ENCODE measurements at places on chromosomes 16 and 17.
A peak's percentile ranks its signal among the peaks of the same experiment; 100 is the strongest.

GRCh38 chr17:9403257-9403656, 172.4 kb downstream of the STX8 start:
- peak; percentile 18 for DNase-seq

- DNase-seq = no peak
Measured at GRCh38 chr16:11481987-11482386, 104.7 kb downstream of the LITAF start.

GRCh38 chr17:69287168-69287567, 39.8 kb downstream of the ABCA5 start:
- DNase-seq = no peak

DNA sequence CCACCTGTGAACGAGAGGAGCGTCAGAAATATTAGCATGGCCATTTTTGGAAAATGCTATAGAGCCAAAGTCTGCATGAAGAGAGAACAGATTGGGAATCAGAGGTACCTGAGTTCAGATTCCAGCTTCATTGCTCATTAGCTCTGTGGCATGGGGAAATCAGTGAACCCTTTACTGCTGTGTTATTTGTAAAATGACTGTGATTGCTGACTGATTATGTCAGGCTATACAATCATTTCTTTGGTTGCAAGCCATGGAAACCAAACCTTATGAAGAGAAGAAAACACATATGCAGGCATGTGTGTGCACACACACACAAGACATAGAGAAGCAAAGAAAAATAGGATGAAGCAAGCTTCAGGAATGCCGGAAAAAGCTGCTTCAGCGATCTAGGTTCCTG, 101.4 kb upstream of the HSBP1 start:
- DNase-seq = no peak

- peak; percentile 57 for DNase-seq
Measured at GRCh38 chr17:56679115-56679776, 85.7 kb downstream of the NOG start.

- DNase-seq = no peak
Measured at GRCh38 chr17:47297661-47298400, 25.9 kb upstream of the EFCAB13 start.

GRCh38 chr17:79042421-79043190, 18.6 kb downstream of the C1QTNF1 start:
- peak; percentile 76 for DNase-seq

GRCh38 chr16:85989863-85990643, 91.1 kb downstream of the IRF8 start:
- no peak for DNase-seq

GRCh38 chr17:82913304-82914043, 73.7 kb upstream of the ZNF750 start:
- peak; percentile 37 for DNase-seq

DNA sequence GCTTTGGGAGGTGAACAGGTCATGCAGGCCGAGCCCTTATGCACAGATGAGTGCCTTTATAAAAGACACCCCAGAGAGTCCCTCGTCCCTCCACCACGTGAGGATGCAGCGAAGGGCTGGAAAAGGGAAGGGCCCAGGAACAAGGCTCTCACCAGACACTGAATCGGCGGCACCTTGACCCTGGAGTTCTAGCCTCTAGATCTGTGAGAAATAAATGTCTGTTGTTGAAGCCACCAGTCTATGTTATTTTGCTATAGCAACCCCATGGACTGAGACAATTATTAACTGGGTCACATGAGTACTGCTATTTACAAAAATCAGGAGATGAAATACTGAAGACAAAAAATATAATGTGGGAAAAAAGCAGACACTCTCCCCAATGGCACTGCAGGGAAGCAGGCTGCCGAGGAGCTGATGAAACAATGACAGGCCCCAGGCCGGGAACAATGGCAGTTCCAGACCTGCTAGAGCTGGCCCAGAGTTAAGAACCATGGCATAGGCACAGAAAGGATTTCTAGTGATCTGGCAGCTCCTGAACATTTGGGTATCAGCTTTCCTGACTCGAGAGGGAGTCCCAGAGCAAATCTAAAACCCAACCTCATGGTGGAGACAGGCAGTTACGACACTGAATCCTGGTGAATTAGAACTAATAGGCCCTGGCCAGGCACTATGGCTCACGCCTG, 17.8 kb upstream of the GGA2 start:
- DNase-seq = no peak

- DNase-seq = peak; percentile 7
Measured at GRCh38 chr16:29192329-29193247, 207.7 kb downstream of the LAT start.

DNA sequence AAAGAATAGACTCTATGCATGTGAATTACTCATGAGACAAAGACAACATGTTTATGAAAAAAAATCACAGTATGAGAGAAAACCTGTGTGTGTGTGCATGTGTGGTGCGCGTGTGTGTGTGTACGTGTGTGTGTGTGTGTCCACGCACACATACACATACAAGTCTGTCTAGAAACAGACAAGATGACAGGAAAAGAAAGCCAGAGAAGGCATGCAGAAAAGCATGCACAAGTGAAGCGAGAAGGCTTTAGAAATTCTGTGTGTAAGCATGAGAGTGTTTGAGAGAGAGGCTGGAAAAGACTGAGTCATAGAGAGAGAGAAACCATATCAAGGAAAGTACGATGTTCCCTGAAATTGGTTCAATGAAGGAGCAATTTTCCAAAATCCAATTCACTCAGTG, 566.4 kb upstream of the C16orf82 start:
- DNase-seq = no peak

DNA sequence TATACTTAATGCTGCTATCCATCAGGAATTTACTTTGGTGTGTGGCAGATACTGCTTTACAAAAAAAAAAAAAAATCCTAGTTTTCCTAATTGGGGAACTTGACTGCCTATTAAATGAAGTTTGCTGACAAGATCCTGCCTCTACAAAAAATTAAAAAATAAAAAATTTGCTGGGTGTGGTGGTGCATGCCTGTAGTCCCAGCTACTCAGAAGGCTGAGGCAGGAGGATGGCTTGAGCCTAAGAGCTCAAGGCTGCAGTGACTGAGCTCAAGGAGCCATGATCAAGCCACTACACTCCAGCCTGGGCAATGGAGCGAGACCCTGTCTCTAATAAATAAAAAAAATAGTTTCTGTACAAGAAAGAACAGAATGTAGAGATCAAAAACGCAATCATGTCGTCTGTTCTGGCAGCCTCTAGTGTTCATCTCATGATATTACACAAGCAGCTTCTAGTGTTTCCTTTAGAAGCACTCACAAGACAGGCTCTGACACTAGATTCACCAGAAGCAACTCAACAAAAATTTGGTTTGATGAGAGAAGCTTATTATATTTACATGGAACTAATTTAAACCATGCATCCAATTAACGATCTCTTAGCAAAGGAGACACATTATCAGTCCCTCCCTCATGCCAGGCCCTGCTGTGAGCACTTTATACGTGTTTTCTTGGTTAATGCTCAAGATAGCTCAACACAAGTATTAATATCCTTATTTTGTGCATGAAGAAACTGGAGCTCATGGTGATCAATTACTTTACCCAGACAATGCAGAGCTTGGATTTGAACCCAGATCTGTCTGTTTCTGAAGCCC, 6.8 kb upstream of the KRTAP17-1 start:
- DNase-seq = peak; percentile 68

DNA sequence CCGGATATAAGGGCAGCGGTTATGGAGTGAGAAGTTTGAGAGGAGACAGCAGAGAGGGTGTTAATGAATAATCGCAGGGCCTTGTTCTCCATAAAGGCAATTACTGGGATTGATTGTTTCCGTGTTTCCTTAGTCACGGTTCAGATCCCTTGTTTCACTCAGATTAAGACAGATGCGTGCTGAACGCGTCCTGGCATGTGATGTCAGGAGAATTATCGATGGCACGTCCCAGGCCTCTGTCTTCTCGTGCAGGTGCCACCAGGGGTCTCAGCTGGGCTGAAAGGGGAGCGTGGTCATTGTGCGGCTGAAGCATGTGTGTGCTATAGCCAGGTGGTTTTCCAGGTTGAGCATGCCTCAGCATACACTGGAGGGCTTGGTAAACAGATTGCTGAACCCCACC, 142.4 kb upstream of the NOL11 start:
- DNase-seq = no peak

DNA sequence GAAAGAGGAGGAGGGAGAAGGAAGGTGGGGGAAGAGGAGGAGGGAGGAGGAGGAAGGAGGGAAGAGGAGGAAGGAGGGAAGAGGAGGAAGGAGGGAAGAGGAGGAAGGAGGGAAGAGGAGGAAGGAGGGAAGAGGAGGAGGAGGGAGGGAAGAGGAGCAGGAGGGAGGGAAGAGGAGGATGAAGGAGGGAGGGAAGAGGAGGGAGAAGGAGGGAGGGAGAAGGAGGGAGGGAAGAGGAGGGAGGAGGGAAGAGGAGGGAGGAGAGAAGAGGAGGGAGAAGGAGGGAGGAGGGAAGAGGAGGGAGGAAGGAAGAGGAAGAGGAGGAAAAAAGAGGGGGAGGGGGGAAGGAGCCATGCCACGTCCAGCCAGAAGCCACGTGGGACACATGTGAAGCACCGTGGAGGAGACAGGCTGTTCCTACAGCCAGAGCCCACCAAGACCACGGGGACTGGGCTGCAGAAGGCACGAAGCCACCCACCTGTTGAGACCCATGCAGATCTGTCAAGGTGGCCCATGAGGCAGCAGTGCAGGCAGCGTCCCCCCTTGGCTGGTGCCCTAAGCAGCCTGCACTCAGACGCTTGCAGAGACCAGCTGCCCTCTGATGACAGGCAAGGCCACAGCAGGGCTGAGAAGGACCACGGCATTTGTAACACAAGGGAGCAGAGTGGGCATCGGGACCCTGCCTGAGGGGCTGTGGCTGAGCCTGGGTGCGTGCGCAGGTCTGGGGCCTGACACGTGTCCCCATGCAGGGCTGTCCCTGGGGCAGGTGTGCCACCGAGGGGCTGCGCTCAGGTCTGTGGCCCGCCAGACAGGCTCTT, 10.3 kb downstream of the NDUFAF8 start:
- no peak for DNase-seq

- DNase-seq = no peak
Measured at GRCh38 chr17:48155889-48156611, 48.5 kb downstream of the SNX11 start.

GRCh38 chr16:83705856-83706255, 101.9 kb upstream of the HSBP1 start:
- no peak for DNase-seq

DNA sequence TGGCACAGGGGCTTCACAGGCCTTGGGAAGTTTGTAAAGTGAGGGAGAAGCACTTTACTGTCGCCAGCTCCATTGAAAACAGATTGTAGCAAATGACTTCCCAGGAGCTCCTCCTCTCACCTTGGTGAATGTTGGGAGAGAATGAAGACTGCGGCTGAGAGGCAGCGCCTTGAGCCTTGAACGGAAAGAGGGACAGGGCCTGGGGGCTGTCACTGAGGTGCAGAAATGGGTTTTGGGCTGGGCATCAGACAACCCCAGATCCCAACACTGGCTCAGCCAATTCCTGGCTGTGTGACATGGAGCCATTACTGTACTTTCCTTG, 603 bp upstream of the MRTFB start:
- no peak for DNase-seq

DNA sequence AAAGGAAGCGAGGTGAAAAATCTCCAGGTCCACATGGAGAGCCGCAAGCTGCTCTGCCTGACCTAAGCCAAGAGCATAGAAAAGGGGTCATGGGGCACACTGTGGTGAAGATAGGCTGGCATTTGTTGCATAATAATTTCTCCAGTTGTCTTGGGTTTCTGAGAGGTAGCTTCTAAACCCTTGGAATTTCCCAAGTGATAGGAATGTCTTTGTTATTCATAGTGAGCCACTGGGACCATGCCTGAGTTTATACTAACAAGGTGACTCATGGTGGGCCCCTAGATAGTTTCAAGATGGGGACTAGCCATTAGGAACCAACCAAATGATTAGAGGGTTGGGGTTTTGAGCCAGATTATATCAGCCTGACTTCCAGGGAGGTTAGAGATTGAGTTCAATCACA, 25.6 kb downstream of the SOST start:
- DNase-seq = no peak

DNA sequence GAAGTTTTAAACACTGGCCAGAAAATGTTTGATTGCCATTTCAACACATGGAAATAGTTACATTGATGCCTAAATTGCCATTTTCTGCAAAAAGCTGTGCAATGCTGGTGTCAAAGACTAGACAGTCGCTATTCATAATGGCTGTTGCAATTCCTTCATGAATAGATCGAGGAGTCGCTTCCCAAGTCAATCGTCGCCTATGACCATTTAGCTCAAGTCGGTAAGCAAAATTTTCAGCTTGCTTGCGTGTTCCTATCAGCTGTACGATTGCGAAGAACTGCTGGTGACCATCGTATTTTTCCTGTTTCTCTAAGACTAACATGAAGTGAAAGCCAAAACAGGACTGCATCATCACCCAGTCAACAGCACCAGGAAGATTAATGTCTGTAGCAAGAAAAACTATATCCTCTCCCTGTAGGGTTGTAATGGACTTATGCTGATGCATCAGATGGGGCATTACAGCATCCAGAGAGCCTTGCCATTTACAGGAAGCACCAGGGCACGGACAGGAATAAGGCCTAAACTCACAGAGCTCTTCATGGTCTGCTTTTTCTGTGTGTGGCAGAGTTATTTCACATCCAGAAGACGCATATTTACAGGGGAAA, 23.6 kb downstream of the SIAH1 start:
- no peak for DNase-seq

DNA sequence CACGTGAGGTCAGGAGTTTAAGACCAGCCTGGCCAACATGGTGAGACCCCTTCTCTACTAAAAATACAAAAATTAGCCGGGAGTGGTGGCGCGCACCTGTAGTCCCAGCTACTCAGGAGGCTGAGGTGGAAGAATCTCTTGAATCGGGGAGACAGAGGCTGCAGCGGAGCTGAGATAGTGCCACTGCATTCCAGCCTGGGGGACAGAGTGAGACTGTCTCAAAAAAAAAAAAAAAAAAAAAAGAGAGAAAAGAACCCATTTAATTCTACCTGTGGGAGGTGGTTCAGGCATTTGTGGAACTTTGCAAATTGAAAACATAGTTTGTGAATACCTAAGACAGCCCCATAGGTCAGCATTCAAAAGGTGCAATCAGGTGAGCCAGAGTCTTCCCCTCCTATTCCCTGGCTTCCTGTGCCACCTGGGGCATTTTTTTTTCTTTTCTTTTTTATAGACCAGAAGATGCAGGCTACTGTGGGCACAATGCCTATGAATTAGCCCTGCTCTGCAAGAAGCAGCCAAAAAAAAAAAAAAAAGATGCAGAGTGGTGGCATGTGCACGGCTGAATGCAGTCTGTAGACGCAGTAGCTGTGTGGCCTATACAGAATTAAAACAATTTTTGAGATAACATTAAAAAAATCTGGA, 9.1 kb upstream of the SOCS3 start:
- DNase-seq = no peak

DNA sequence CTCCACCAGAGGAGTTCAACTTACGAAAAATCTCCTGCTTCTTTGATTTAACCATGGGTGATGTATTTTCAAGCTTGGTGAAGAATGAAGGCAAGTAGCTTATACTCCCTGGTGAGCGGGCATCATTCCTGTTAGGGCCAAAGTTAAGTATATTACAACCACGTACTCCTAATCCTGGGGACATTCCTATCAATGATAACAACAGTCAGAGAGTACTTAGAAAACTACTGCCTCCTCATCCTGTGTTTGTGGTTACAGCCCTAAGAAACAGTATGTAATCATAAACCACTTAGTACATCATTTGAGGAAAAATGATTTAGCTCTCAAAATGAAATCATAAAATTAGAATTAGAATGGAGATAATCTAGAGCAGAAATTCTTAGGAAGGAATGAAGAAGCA, 47.3 kb downstream of the TTC19 start:
- DNase-seq = no peak
